ENCODE measurements at places on chromosomes 12 and 14.

- no peak for DNase-seq
Measured at GRCh38 chr14:59133709-59134108, 54.8 kb upstream of the DAAM1 start.

DNA sequence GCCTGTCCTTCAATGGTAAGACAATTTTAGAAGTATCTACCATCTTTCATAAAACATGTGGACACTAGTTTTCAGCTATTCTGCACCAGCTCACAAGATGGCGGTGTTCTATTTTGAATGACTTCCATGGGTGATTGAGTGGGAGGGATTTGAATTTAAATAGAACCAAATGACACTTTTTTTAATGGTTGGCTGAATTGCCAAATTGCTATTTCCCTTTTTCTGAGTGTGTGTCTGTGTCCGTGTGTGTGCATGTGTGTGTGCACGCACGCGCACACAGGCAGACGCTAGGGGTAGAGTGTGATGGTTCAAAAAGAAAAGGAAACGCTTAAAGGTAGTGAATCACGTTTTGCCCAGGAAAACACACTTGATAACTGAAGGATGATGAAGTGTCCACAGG lies 362.6 kb downstream of the DAD1 start:
- DNase-seq: no peak

DNA sequence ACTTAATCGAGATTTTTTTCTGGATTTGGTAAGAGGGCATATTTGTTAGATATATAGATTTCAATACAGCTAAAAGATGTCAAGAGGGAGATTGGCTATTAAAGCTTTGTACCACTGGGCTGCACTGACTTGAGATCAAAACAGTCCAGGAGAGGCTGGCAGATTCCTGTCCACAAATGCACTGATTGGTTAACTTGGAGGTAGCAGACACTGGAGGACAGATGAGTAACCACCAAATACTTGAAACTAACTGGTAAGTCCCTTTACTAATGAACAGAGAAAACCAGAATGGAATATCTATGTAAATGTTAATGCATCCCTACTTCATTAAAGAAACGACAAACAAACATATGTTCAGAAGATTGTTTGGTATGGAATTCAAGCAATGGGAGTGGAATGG lies 416.6 kb downstream of the LRIG3 start:
- no peak for DNase-seq

DNA sequence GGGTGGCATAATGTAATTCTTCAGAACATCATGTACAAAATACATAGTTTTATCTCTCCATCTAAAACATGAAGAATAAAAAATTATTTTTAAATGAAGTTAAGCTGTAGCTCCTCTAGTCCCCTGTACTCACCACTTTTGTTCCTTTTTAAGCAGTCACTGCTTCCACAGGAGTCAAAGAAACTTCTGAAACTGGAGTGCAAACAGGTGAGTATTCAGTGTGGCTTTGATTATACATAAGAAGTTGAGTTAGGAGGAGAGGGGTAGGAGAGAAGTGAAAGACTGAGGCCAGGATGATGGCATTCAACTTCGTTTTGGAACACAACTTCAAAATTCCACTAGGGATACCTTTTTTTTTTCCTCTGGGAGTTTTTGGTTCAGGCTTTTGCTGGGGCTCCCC lies 131.4 kb upstream of the CNTN1 start:
- no peak for DNase-seq

DNA sequence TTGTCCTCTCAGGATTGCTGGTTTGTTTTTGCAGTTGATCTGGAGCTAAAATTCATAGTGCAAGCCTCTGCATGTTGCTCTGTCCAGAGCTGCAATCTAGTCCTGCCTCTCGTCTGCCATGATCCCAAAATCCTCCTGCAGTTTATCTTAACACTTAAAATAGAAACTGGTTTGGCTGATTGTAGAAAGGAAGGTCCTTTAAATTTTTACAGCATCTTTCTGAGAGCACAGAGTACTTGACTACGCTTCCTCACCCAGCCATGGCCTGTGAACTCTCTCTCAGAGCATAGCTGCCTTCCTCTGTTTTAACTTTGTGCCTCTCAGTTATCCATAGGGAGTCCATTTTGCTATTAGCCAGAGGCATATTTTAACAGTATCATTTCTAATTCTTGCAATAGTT lies 877.1 kb downstream of the C12orf50 start:
- DNase-seq: no peak

GRCh38 chr12:57528176-57528575 lies 5.6 kb downstream of the MBD6 start:
- DNase-seq: no peak

DNA sequence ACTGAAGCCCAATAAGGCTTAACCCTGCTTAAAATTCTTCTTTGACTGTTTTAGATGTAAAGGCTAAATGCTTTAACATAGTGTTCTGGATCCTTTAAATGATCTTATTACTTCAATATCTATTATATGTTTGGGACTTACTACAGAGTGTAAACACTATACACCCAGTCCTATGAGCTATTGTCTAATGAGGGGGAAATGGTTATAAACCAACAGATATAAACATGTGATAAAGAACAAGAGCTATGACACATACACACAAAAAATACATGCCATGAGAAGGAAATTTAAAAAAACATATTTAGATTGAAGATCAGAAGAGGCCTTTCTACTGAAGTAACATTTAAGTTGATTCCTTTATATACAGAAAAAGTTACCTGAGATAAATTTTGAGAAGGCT lies 505.1 kb downstream of the FOXG1 start:
- no peak for DNase-seq
